ENCODE measurements at places on chromosomes 7 and 10. TPM values are rescaled to one million over a fixed set of nuclear protein-coding genes. Genes with fewer than 3 reads are reported as not detected.

ZNF783 gene
- 4.3 TPM for total RNA-seq

MNX1 gene
- total RNA-seq: not detected

PDE6C gene
- not detected for total RNA-seq

MEOX2 gene
- total RNA-seq: 9.0 TPM

SPDYE5 gene
- not detected for total RNA-seq

EPO gene
- not detected for total RNA-seq

TMEM26 gene
- total RNA-seq: 0.95 TPM

NKX2-3 gene
- not detected for total RNA-seq

TMEM196 gene
- total RNA-seq: not detected

TAC1 gene
- total RNA-seq: not detected

PRLHR gene
- not detected for total RNA-seq

ASB15 gene
- 77.3 TPM for total RNA-seq

FGFBP3 gene
- total RNA-seq: 0.32 TPM

HABP2 gene
- not detected for total RNA-seq
